ENCODE measurements at places on chromosomes 4 and X.

DNA sequence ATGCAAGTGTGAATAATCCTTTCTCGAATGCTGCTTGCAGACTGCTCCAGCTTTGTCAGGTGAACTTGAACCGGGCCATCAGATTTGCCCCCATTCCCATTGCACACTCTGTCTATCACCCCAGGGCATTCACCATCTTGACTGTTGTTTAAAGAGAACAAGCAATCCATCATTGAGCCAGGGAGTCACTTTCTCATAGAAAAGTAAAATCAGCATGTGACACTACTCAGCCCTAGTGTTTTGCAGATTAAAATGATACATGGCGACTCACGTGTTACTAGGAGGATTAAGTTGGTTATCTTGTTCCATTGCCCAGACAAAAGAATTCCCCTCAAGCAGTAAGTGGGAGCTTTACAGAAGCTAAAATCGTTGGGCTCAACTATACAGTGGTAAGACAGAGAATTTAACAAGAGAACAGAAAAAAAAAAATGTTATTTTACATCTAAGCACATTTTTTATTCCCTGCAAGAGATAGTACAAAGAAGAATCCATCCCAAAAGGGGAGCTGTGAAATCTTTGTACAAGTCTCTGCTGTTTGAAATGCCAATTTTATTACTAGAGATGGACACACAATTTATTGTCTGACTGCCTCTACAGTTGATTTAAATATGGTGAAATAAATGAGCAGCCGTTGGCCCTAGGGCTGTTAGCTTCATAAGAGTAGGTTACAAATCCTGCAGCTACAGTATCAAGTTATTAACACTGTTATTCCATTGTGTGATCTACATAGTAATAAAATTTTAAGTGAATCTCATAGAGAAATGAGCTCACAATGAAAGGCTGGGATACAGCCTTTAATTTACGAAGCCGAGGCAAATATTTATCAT, 67.5 kb downstream of the NEUROG2 start:
- DNase-seq: no peak

- DNase-seq: no peak
Measured at GRCh38 chr4:122988696-122989095, 66.3 kb upstream of the NUDT6 start.

- no peak for DNase-seq
Measured at GRCh38 chr4:39476187-39476895, 17.5 kb downstream of the LIAS start.

DNA sequence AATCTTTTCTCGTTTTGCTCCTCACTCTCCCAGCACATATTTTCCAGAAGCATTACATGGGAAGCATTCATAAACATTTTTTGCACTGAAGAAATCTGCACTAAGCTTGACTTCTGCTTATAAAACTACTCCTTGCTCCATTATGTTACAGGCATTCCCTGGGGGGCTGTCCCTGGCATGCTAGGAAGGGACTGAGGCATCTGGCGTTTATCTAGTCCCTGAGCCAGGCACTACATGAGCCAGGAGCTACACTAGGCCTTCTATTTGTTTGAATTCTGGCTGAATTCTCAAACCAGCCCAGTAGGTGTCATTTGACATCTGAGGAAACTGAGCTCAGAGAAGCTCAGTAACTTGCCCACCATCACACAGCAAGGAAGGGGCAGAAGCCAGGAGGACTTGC, 43.3 kb downstream of the NHSL2 start:
- no peak for DNase-seq

DNA sequence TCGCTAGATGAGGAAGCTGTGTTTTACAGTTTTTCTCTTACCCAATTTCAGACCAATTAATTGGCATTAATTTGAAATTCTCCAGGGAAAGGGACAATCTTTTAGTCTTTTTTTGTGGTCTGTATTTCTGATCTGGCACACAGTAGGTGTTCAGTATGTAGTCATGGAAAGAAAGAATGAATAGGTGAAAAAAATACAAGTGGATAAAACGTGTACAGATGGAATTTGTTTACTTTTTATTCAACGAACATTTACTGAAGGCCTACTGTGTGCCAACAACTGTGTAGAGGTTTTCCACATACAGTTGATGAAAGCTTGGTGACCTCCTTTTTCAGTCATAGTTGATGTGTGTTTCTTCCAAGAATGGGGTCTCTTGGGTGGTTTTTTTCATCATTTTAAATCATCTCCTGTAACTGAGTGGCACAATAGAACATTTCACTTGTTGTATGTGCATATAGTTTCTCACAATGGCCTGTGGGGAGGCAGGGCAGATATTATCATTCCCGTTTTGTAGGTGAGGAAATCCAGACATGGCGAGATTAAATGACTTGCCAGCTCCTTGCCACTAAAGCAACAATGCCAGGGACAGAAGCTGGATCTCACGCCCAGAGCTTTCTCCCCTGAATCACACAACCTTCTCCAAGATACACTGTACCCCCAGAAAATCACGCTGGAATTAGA, 102.4 kb downstream of the CEP135 start:
- no peak for DNase-seq

- no peak for DNase-seq
Measured at GRCh38 chr4:145773581-145774234, 93.8 kb downstream of the C4orf51 start.

Measured in activated effector memory CD4-positive, alpha-beta T cell treated with anti-CD3 and anti-CD28 coated beads, Interleukin-2, amount 50 U/mL, for 16 hours (primary cell).